ENCODE measurements at places on chromosomes 7 and 10.

DNA sequence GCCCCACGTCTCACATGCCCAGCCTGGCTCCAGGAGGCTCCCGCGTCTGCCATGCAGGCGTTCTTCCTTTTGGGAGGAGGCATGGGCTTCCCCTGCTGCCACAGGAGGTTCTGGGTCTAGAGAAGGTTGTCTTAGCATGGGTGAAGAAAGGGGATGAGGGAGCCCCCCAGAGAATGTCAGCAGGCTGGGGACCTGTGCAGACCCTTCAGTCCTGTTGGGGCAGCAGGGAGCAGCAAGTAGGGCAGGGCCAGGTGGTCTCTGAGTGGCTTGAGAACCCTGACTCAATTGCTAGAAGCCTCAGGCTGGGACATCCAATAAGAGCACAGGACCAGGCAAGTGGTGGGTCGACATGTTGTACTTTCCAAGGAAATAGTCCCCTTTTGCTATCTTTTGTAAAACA, 34.4 kb upstream of the ADCYAP1R1 start:
- no peak for DNase-seq

- no peak for DNase-seq
Measured at GRCh38 chr7:15581352-15581951, 19.6 kb upstream of the AGMO start.

DNA sequence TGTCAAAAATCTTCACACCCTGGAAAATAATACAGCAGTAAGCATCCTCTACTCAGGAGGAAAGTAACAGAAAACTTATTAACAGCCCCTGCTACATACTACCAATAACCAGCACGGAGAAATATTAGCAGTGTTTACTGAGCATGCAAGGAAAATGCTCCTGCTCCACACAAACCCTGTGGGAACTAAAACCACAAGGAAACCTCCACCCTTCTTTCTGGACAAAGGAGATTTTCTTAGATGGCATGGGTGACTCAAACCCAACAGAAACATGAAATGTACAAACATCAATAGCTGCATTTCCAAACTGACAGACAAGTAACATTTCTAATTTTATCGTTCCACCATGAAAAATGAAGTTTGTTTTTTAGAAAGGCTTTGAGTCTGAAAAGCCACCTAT, 113.4 kb downstream of the VPS41 start:
- DNase-seq, result no peak

- DNase-seq, result no peak
Measured at GRCh38 chr10:91006752-91007346, 86.0 kb upstream of the ANKRD1 start.

- no peak for DNase-seq
Measured at GRCh38 chr10:48768144-48768766, 83.6 kb downstream of the WDFY4 start.

GRCh38 chr10:110022716-110023504, 15.1 kb downstream of the ADD3 start:
- no peak for DNase-seq

- no peak for DNase-seq
Measured at GRCh38 chr7:155344270-155344617, 46.6 kb downstream of the INSIG1 start.

- DNase-seq, result no peak
Measured at GRCh38 chr7:11343136-11343535, 369.5 kb downstream of the PHF14 start.

DNA sequence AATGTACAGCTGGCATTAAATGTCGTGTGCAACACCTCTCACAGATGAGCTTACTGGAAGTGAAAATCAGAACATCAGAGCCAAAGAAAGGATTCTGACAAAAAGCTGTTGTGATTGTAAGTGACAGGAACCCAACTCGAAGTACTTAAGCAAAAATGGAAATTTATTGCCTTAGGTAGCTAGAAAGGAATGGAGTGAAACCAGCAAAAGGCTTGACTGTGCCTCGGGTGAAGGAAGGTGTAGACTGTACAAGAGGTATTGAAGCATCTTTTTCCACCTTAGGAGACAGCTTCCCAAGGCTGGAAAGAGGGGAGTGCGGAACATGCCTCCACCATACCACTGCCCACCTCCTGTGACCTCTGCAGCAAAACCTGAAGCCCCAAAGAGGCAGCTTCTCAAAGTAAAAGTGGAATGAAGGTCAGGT, 27.3 kb upstream of the ITGB1 start:
- no peak for DNase-seq

DNA sequence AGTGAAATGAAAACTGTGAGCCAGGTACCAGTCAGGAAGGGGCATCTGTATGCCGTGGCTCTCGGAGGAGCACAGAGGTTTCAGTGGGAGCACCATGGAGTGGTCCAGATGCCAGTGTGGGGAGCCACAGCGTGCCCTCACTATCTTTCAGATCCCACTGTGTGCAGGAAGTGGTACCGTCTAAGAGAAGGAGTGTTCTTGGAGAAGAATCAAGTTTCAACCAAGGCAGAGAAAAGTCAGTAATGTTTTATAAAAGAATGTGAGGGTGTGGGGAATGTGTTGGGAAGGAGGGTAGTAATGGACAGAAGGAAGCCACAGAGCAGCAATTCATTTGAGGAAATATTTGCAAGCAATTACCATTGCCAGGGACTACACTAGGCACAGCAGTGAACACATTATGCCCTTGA, 35.6 kb downstream of the PRKAR2B start:
- DNase-seq, result no peak

- DNase-seq, result no peak
Measured at GRCh38 chr7:112252691-112253090, 46.2 kb downstream of the ZNF277 start.

GRCh38 chr10:48493083-48493871, 111.6 kb downstream of the ARHGAP22 start:
- no peak for DNase-seq

- no peak for DNase-seq
Measured at GRCh38 chr10:74530981-74531380, 295.4 kb upstream of the KAT6B start.

GRCh38 chr10:18185621-18186020, 45.4 kb downstream of the CACNB2 start:
- DNase-seq, result no peak

- DNase-seq, result no peak
Measured at GRCh38 chr10:44958196-44958897, 1.3 kb upstream of the RASSF4 start.

- no peak for DNase-seq
Measured at GRCh38 chr7:53418834-53419482, 383.5 kb downstream of the POM121L12 start.

DNA sequence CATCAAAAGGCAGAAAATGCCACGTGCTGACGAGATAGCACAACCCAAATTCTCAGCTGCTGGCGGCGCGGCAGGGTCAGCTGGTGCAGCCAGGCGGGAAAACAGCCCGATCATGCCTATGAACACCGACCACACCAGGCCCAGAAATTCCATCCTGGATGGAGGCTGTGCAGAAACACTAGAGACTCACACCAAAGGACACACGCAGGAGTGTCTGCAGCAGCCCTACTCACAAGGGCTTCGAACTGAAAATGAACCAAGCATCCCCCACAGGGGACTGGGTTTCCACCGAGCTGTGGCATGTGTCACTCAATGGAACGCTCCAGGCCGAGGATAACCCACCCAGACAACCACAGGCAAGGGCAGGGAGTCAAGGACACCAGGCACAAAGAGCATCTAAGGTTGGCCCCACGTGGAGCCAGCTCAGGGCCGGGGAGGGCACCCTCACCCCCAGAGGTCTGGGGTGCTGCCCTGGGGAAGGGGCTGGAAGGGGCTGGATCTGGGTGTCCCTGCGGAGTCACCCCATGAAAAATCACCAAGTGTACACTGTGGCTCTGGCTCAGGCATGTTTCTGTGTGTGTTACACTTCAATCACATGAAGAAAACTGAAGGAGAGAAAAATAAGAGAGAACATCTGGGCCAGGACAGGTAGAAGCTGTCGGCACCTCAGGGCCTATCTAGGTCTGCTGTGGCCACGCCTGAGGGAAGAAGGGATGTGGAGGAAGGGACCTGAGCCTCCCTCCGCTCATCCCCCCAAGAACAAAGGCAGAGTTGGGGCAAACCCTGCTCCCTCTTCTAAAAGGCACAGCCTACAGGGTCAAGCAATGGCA, 33.0 kb downstream of the RASGEF1A start:
- DNase-seq, result no peak

DNA sequence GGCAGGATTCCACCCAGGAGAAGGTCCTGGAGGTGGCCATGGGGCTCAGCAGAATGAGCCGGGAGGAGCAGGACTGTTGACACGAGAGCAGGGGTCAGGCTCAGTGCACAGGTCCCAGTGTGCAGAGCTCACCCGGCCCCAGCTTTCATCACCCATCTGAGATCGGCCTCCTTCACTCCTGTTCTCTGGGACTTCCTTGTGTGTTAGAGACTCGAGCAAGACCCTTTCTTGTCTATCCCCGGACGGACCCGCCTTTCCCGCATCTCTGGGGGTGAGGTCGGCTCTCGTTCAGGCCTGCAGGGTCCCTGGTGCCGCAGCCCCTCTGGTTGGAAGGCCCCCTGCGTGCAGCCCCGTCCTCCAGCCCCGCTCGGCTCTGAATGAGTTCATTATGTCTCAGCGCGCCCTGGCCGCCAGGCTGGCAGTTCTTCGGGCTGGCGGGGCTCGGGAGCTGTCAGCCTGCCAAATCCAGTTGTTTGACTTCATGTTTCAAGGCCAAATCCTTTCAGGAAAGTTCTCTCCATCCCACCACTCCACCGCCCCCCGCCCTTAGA, 127.9 kb downstream of the LHPP start:
- DNase-seq, result no peak

DNA sequence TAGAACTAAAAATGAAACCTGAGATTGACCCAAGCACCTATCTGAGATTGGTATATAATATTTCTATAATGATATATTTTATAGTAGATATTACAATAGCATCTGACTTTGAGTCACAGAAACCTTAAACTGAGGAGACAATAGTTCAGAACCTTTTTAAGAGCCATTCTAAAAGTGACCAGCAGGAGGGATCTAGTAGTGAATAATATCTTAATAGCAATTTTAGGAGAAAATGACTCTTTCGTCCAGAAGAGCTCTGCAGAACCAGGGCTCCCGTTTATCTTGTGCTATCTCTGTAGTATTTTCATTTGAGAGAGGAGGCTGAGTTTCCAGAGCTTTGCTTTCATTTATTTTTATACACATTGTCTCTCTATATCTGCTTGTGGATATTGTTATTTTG, 68.1 kb downstream of the PODXL start:
- no peak for DNase-seq

GRCh38 chr7:104945599-104945956, 68.4 kb upstream of the KMT2E start:
- no peak for DNase-seq

DNA sequence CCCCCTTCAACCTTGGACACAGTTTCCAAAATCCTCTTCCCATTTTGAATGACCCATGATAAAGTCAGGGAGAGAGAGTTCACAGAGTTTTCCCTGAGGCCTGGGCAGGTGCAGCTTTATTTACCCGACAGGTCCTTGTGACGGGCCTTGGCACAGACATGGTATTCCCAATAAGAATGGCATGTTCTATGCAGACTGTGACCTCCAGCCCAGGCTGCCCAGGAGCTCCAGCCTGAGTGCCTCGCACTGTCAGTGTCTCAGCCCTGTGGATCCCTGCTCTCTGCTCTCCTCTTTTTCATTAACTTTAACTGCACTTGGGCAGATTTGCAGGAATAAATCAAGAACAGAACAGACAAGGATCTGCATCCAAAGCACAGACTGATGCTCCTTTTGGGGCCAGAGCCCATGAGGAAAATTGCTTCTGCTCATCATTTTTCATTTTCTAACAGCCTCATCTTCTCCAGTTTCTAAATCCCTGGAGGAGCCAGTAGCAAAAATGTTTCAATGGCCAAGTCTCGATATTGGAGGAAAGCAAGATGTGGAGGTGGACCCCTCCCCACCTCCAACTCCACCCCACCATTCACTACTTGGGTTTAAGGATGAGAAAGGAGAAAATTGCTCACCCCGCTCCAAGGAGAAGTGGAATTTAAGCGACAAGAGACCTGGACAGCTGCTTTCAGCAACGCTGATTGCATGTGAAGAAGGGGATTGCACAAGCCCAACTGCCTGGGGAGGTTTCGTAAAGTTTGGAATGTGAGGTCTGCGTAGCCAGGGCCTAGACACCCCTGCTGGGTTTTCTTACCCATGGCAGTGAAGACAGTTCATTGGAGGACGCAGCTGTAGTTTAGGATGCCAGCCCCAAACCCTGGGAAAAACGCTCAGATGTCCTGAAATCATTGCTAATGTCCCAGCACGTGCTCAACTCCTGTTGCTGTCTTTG, 225.9 kb downstream of the WDR11 start:
- DNase-seq, result no peak

- DNase-seq, result peak; percentile 20
Measured at GRCh38 chr10:24556750-24557742, 166.6 kb downstream of the ARHGAP21 start.

GRCh38 chr7:74025730-74026129, 2.2 kb upstream of the ELN start:
- no peak for DNase-seq

Data from dermis microvascular lymphatic vessel endothelial cell (primary cell).